Daoy (cell line): ENCODE measurements at places on chromosomes 2 and 18.
A peak's percentile ranks its signal among the peaks of the same experiment; 100 is the strongest.

- no peak for DNase-seq
Observed at GRCh38 chr18:66894851-66895250, 291.0 kb upstream of the CDH19 start.

DNA sequence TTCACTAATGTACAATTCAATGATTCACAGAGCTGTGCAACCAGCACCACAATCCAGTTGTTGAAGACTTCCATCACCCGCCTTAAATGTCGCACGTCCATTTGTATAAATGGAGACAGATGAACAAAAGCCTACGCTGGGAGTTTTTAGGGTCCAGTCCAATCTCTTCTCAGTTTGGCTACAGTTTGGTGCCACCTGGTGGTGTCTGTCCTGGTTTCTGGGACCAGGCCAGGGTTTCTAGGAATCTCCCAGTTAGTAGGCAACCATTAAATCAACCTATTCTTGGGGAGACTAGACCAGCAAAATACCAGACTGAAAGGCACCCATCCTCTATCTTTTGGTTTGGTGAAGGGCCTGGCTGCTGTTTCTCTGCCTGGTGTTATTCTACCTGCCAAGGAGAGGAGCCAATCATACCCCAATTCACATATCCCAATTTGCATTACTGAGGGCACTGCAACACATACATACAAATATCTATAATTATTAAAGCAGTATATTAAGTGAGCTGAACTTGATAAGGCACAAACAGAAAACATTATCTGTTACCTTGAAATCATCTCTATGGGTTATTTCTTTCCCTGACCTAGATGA is 3.2 kb upstream of the DDX1 start:
- DNase-seq = peak; percentile 62

GRCh38 chr2:114294741-114295140 is 147.7 kb upstream of the DPP10 start:
- DNase-seq = no peak

DNA sequence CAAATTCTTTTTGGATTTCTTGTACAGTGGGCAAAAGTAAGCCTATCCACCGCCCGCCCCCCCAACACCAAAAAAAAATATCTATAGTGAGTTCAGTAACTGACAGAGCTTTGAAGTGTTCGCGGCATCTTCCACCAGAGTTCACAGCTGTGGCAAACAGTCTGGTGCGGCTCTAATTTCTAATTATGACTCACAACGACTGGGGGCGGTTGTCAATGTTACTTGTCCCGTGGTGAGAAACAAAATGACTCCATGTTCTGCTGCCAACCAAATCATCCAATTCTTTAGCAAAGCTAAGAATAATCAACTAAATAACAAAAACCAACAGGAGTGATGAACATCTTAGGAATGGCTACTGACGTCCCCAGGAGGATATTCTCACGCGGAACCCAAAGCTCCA is 392.5 kb upstream of the SALL3 start:
- DNase-seq = peak; percentile 58

DNA sequence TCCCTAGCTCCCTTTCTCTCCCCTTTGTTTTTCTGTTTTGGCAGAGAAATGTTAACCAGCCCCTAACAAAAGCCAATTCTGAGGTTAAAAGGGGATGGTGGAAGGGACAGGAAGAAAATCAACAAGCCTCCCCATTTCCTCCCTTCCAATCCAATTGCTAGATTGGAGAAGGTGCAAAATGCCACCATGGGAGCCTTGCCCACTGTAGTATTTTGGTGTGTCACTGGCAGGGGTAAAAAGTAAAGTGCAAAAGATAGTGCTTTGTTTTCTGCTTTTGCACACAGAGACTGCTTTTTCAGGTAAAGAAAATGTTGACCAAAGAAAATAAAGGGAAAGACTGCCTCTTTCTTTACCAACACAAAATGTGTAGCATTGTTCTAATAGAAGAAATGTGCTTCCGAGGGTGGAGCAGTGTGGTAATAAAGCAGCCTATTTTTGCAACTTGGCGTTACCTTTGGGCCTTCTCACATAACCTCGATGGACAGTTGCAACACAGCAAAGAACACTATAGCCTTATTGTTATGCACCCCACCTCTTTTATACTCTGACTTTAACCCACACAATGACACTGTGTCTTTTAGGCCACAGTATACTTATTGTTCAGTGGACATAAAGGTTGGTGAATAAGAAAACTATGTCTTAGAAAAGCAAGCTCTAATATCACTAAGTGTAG is 861.8 kb downstream of the BCL11A start:
- no peak for DNase-seq

DNA sequence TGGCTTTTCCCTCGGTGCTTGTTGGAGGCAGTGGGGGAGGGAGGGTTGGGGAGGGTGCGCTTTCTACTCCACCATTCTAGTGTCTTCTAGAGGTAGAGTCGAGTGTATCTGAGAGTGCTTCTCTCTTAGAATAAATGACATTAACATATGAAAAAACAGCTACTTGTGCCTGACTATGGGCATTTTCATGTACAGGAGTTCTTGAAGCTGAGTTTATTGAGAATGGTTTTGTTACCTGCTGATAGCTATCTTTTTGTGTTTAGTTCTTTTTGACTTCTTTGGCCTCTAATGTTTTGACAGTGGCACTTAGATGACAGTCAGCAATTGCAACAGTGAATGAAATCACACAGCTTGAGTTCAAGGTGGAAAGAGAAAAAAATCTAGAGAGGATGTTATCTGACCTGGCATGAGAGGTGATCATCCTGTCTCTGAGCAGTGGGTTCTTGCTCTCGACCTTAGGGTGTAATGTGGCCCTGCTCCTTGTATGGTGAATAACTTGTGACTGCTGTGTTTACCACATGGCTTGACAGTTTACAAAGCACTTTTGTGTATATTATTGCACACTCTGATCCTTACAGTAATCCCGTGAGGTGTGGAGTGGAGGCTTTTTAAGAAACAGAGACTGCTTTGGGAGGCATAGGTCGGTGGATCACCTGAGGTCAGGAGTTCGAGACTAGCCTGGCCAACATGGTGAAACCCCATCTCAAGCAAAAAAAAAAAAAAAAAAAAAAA is 86.7 kb downstream of the AGAP1 start:
- DNase-seq = no peak

- no peak for DNase-seq
Observed at GRCh38 chr2:66815886-66816285, 381.0 kb downstream of the MEIS1 start.

DNA sequence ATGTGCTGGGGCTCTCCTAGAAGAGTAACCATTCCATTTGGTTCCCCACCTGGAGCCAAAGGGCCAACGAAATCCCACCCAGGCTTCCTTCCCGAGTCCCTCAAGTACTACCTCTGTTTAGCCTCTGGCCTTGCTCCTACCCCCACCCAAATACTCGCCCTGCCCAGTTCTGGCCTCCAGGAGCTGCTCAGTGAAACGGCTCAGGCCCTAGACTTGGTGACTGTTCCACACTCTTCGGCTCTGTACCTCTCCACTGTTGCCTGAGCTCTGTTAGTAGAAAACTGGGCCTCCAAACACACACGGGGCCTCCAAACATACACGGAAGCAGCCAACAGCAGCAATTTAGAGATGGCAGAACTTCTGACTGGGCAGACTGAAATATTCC is 4.2 kb downstream of the OTX1 start:
- DNase-seq = no peak

GRCh38 chr2:221255862-221256261 is 316.2 kb downstream of the EPHA4 start:
- DNase-seq = no peak

GRCh38 chr2:238853721-238854120 is 5.8 kb downstream of the TWIST2 start:
- no peak for DNase-seq
